ENCODE measurements at places on chromosomes 5 and 9. TPM values are rescaled to one million over a fixed set of nuclear protein-coding genes. Genes with fewer than 3 reads are reported as not detected.

GRCh38 chr5:157481265-157481664 is 21.3 kb downstream of the NIPAL4 start:
- no peak overlapping the region for H3K4me3 ChIP-seq
- H3K27ac ChIP-seq: no peak overlapping the region
- no peak for DNase-seq
- peaks cover 4% of the 10 kb centered on the region for H3K36me3 ChIP-seq

- no peaks in the 10 kb centered on the region for H3K27me3 ChIP-seq
- no peak overlapping the region for H3K27ac ChIP-seq
- H3K4me1 ChIP-seq: no peaks in the 10 kb centered on the region
- H3K4me3 ChIP-seq: no peak overlapping the region
- DNase-seq: no peak
- no peaks in the 10 kb centered on the region for H3K36me3 ChIP-seq
Measured at GRCh38 chr9:68728731-68729130, 23.7 kb downstream of the PIP5K1B start.

DNA sequence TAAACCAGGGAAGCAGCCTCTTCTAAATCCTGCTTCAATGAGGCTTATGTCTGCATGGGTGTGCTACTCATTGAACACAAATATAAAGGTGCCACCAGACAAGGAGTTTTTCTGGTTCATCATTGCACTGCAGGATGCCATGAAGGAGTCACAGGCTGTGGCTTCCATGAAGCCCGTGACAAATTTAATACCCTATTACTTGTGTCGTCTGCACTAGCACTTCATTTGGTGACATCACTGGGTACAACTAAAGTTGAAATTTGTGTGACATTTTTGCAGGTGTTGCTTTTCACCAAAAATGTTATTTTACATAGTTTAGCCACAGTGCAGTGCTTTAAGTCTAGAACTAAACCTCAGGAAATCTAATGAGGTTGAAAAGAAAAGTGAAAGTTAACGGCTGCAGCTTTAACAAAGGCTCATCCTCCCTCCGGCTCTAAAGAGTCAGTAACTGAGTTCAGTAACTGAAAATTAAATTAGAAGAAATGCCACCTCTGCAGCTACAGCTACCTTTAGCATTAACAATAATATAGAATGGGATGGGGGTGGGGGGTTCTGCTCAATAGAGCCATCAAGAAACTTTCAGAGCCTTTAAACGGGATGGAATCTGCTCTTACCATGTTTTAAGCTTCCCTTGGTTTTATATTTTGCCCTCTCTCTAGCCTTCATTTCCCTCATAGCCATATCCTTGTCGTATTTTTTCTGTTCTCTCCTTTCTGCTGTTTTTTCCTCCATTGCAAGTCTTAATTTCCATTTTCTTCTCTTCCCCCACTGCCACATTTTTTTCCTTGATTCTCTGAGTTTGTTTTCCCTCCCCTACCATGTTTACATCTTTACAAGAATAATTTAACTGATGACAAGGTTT is 233.8 kb upstream of the TMEM161B start:
- no peaks in the 10 kb centered on the region for H3K36me3 ChIP-seq
- H3K4me1 ChIP-seq: no peaks in the 10 kb centered on the region
- no peak overlapping the region for H3K27ac ChIP-seq

- H3K27ac ChIP-seq: no peak overlapping the region
- H3K27me3 ChIP-seq: no peaks in the 10 kb centered on the region
- H3K4me3 ChIP-seq: no peak overlapping the region
- DNase-seq: no peak
- no peaks in the 10 kb centered on the region for H3K36me3 ChIP-seq
Measured at GRCh38 chr9:128715436-128715750, 8.5 kb downstream of the ZDHHC12 start.

DNA sequence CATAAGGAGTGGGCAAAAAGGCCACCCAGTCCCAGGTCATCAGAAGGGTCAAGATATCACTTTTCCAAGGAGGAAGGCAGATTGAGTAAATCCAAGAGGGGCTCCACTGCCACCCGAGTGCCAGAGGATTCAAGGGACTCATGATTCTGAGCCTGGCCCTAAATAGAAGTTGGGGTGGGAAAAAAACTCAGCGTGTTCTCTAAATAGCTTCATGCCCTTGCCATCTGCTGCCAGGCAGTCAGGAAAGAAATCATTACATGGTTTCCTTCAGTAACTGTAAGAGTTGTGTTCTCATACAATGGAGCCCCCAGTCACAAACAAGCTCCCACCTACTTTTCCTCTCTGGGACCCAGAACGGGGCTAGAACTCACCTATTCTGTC is 37.2 kb downstream of the SAR1B start:
- DNase-seq: no peak
- no peak overlapping the region for H3K4me3 ChIP-seq
- H3K4me1 ChIP-seq: peaks cover 6% of the 10 kb centered on the region

DNA sequence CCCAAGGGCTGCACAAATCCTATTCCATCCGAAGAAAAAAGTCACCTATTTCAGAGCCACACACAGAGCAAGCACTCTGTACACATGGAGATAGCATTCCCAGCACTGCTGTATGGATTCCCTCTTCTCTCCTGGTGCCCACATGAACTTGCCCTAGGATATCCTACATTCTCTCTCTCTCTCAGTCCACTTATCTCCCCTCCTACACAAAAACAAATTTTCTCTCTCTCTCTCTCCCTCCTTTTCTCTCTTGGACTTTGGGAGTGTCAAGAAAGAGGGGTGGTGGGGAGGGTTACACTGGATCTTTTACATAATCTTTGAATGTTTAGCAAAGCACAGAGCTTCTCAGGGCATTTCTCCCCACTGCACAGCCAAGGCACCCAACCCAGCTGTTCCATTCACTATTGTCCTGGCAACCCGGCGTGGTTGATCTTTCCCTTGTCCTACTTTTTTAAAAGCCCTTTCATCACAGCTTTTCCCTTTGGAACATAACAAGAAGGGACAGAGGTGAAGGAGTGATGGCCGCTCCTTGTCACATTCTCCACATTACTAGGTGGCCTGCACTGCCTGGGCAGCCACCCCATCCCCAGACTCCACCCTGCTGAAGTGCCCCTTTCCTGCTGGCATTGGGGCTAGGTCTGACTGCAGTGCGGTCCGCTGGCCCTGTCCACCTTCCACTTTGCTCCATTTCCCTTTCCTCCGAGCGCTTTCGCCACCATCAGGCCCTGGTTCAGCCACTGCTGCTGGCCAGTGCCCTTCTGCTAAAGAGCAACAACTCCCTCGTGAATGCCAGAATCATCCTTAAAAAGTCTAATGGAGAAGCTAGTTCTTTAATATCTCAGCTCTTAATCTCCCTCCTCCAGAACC is 22.2 kb upstream of the SLC1A3 start:
- no peaks in the 10 kb centered on the region for H3K27me3 ChIP-seq
- H3K4me3 ChIP-seq: no peak overlapping the region
- no peak for DNase-seq
- no peaks in the 10 kb centered on the region for H3K4me1 ChIP-seq
- no peaks in the 10 kb centered on the region for H3K36me3 ChIP-seq

GRCh38 chr5:144771802-144772201 is 601.1 kb downstream of the KCTD16 start:
- no peak for DNase-seq
- no peaks in the 10 kb centered on the region for H3K4me1 ChIP-seq
- no peak overlapping the region for H3K4me3 ChIP-seq
- no peaks in the 10 kb centered on the region for H3K27me3 ChIP-seq
- H3K36me3 ChIP-seq: no peaks in the 10 kb centered on the region

GRCh38 chr9:128713411-128713780 is 10.5 kb downstream of the ZDHHC12 start:
- no peak overlapping the region for H3K27ac ChIP-seq
- no peak overlapping the region for H3K4me3 ChIP-seq
- no peaks in the 10 kb centered on the region for H3K36me3 ChIP-seq
- H3K27me3 ChIP-seq: no peaks in the 10 kb centered on the region
- H3K4me1 ChIP-seq: no peaks in the 10 kb centered on the region

DNA sequence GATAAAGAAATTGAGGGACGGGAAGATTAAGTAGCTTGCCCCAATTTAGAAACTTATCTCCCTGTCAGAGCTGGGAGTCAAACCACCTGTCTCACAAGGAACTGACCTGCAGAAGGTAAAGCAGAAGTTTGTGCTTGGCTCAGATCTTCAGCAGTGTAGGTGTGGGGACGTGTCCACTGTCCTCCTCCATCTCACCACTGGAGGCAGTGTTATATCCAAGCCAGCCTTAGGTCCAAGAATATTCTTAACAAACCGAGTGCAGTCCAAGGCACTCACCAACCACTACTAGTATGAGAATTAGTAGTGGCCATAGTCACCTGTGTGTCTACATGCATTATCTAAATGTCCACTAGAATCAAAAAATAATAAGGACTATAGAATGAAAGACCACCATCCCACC is 86.3 kb upstream of the IRX1 start:
- no peak overlapping the region for H3K4me3 ChIP-seq
- H3K27me3 ChIP-seq: no peaks in the 10 kb centered on the region
- no peaks in the 10 kb centered on the region for H3K4me1 ChIP-seq
- H3K27ac ChIP-seq: no peak overlapping the region
- no peak for DNase-seq

DNA sequence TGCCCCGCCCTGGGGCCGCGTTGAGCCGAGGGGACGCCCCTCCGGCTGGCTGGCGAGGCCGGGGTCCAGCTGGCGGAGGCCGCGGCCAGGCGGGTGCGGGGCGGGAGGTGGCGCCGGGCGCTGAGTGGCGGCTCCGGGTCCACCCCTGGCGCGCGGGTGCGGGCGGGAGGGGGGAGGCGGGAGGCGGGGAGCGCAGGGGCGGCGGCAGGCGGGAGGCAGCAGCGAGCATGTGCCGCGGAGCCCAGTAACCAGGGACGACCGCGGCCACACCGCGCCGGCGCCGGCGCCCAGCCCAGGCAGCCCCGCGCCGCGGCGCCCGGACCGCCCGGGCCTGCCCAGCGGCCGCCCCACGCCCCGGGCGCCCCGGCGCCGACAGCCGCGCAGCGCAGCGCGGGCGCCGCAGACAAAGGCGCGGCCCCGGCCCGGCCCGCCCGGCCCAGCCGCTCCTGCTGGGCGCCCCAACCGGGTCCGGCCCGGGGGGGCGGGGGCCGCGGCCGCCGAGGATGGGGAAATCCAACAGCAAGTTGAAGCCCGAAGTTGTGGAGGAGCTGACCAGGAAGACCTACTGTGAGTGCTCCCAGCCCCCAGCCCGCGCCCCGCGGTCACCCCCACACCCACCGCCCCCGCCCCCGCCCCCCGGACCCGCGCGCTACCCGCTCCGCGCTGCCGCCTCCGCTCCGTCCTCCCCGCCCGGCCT is at the start of gene NCS1:
Gene NCS1, plus strand, starts transcription at position 244 of the 697 bp plus-strand sequence. Its CDS starts 260 bp downstream, at position 504.
- H3K36me3 ChIP-seq: no peaks in the 10 kb centered on the region
- H3K27ac ChIP-seq: no peak within 1 kb of the TSS
- no peaks in the 10 kb centered on the region for H3K27me3 ChIP-seq
- H3K4me1 ChIP-seq: peaks cover 4% of the 10 kb centered on the region
- peak; percentile 82 for DNase-seq
- peak within 1 kb of the TSS; percentile 97 for H3K4me3 ChIP-seq

DNA sequence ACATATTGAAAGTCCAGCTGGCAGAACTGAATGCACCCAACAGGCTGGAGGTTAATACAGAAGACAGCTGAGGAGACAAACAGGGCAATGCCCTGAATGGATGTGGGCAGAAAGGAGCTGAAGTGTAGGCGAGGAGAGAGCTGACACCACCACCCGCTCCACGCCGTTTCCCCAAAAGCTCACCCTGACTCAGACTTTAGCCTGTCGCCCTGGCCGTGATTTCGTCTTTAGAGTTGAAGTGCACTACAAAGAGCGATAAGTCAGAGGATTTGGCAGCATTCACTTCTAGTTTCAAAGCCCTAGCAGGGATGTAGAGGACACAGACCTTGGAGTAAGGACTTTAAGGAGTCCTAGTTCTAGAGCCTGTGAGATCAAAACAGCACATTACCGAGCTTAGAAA is 2.2 kb upstream of the ERAP1 start:
- no peak overlapping the region for H3K4me3 ChIP-seq
- H3K27me3 ChIP-seq: no peaks in the 10 kb centered on the region
- no peaks in the 10 kb centered on the region for H3K4me1 ChIP-seq
- DNase-seq: no peak
- H3K36me3 ChIP-seq: no peaks in the 10 kb centered on the region
- H3K27ac ChIP-seq: no peak overlapping the region

GRCh38 chr9:131237931-131238401 is 38.3 kb downstream of the FAM78A start:
- H3K4me1 ChIP-seq: peaks cover 73% of the 10 kb centered on the region
- no peaks in the 10 kb centered on the region for H3K27me3 ChIP-seq
- peak; percentile 87 for DNase-seq
- H3K4me3 ChIP-seq: no peak overlapping the region
- H3K36me3 ChIP-seq: no peaks in the 10 kb centered on the region

DNA sequence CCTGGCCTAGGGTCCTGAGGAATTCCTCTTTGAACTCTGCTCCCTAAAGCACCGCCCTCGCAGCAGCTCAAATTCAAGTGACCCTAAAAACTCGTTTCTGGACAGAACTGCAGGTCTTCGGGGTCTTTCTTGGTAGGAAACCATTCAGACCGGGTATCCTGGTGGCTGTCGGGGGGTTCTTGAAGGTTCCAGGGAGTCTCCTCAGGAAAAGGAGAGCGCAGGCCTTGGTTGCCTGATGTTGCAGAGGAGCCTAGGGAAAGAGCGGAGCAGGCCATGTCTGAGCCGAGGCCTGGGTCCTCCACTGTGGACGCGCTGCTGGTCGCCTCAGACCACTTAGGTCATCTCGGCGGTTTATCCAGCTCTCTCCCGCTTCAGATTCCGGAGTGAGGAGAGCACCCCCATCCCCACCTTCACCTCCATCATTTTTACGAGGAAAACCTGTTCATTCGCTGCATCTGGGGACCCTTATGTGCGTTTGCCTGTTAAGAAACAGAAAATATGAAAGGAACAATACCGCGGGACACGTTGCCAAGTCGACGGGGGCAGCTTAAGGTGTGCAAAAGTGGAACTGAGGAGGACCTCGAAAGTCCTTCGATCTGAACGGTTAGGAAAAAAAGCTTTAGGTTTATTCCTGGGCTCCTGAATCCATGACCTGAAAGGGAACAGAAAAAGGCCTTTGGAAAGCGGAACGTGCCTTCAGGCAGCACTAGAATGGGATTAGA is 299.4 kb downstream of the PARP8 start:
- DNase-seq: no peak
- no peak overlapping the region for H3K4me3 ChIP-seq
- H3K27ac ChIP-seq: no peak overlapping the region
- peaks cover 10% of the 10 kb centered on the region for H3K4me1 ChIP-seq
- H3K27me3 ChIP-seq: peaks cover 76% of the 10 kb centered on the region

DNA sequence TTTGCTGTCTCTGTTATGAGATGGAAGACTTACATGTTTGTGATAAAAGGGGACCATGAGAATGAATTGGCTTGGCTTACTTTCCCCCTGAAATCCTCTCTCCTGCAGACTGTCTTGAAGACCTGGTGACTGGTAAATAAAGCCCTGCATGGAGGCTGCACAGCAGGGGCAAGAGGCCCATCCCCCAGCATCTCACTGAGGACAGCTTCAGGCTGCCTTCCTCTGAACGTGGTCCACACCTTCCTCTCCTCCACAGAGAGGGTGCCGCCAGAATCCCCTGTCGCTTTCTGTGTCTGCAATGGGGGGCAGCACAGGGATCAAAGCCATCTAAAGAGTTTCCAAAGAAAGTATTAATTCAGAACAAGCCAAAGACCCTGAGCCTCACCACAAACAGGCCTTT is 94.6 kb downstream of the SYK start:
- no peaks in the 10 kb centered on the region for H3K27me3 ChIP-seq
- no peaks in the 10 kb centered on the region for H3K4me1 ChIP-seq
- H3K4me3 ChIP-seq: no peak overlapping the region
- H3K27ac ChIP-seq: no peak overlapping the region
- no peak for DNase-seq

The ENTPD2 gene
- total RNA-seq: not detected

The OTP gene
- not detected for total RNA-seq

The TGFBI gene
- total RNA-seq: 9.0 TPM
